ENCODE measurements at places on chromosomes 13 and 19.

GRCh38 chr13:74485757-74486156, 351.6 kb upstream of the KLF12 start:
- DNase-seq = no peak

DNA sequence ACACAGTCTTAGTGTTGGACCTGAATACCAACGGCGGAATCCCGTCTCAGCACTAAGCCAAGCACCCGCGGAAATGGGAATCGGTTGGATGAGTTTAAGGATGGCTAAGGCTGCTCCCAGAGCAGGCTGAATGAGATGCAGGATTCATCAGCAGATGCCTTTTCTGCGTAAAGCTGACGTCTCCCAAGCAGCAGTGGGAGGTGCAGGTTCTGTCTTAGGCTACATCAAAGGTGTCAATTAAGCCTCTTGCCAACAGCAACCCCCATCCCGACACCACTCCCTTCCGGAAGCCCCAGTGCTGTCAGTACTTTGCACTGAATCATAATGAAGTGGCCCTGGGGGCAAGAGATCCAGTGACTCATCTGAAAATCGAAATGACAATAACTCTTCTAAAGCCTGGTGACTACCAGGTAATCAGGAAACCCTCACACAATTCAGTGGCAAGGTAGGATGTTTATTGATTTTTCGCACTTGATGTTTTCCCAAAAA, 275.6 kb downstream of the DCLK1 start:
- no peak for DNase-seq

DNA sequence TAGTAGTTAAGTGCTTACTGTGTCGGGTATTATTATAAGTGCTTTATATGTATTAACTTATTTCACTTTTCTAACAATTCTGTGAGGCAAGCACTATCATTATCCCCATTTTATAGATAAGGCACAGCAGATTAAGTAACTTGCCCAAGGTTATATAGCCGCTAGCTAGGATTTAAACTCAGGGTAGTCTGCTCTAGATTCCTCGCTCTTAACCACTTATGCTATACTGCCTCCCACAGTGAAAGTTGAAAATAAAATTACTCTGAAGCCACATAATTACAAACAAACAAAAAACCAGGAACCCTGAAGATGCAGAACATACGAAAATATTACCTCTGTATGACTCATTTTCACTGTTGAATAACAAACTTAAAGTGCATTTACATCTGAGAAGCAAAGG, 3.9 kb downstream of the TEX30 start:
- no peak for DNase-seq

DNA sequence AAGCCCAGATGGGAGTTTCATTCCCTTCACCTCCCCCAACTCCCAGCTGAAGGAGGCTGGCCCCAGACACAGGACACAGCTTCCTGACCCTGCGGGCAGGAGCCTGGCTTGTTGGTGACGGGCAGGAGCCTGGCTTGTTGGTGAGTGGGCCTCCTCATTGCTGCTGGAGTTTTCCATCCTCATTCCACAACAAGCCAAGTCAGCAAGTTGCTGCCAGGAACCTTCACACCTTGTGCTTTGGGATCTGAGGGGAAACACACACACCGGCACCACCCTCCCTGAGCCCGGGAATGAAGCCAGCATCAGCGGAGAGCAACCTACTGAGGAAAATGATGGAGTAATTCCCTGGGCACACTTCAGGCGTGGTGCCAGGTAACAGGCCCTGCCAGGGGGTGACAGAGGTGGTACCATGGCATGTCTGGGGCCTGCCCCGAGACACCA, 74.9 kb downstream of the ALOX5AP start:
- DNase-seq = no peak

DNA sequence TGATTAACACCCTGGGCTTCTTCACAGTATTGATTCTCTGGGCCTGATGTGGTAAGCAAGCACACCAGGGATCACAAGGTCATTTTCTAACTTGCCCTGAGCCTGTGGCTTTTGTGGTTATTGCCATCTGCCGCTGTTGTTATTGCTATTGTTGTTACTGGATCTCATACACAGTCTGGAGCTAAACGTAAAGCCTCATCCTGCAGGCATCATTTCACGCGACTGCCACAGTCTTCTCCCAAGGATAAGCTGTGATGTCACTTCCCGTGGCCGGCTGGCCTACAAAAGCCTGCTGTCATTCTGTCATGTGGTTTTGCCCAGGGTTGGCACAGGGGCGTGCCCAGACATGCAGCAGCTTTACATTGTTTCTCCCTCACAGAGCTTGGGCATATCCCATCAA, 154.0 kb upstream of the GPR12 start:
- DNase-seq = no peak

DNA sequence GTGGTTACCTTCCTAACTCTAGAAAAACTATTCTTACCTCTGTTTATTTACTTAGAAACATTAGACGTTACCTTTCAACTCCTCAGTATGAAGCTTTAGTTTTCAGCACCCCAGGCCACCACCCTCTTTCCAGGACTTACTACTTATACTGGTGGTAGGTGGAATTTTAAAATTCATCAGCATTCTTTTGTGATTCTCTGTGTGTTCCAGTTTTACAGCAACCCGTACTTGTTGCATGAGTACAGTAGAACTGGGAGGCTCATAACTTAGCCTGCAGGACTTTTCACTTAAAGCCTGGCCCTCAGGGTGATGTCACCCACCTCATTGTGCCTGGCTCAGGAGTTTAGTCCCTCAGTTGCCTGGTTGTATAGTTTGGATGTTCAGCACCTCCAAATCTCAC, 49.4 kb upstream of the ALOX5AP start:
- DNase-seq = no peak

- DNase-seq = no peak
These were observed 25.4 kb downstream of the COMMD6 start for GRCh38 chr13:75512253-75512652.

GRCh38 chr19:18718015-18718526, 34.6 kb downstream of the CRTC1 start:
- no peak for DNase-seq

GRCh38 chr13:46181377-46181839, 569 bp downstream of the LCP1 start:
- DNase-seq = no peak

DNA sequence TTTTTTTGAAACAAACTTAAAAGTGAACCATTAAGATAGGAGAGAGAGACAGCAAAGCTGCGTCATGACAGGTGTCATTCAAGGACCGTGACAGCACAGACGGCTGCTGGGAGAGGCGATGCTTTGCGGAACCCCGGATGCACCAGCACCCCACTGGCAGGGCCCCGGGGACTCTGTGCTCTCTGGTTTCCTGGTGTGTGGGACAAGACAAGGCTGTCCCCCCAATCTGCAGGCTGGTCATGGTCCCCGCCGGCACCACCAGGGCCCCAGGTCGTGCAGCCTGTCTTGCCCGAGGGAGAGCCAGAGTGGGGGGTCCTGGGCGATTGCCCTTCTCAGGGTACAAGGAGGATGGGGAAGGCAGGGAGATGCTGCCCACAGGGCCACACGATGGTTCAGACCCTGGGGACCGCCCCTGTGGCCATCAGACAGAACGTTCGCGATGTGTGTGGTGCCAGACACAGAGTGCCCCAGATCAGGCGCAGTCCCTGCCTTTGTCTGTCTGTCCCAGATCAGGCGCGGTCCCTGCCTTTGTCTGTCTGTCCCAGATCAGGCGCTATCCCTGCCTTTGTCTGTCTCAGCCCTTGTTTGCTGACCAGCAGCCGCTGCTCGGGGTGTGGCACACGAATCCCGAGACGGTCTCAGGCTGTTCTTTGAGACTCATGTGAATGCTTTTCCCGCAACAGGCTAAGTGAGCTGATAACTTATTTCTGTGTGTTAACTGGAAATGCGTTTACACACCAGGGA, 36.1 kb downstream of the ADPRHL1 start:
- no peak for DNase-seq

- no peak for DNase-seq
These were observed 30.8 kb downstream of the WTIP start for GRCh38 chr19:34512254-34512822.

GRCh38 chr13:22012686-22013085, 341.8 kb downstream of the FGF9 start:
- no peak for DNase-seq

DNA sequence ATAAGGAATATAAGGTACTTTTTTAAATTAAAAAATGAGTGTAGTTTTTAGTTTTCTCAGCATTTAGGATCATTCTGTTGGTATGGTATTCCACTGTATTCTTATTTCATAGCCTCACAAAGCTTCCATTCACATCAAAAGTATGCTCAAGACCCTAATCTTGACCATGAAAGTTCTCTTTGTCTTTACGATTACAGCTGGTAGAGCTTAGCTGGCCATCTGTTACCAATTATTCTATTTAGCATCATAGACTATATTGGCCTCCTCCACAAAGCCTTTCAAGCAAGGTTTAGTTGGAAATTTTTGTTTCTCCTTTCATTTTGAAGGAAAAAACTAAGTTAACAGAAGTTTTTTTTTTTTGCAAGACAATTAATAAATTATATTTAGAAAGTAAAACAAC, 245.1 kb downstream of the KCTD12 start:
- no peak for DNase-seq

DNA sequence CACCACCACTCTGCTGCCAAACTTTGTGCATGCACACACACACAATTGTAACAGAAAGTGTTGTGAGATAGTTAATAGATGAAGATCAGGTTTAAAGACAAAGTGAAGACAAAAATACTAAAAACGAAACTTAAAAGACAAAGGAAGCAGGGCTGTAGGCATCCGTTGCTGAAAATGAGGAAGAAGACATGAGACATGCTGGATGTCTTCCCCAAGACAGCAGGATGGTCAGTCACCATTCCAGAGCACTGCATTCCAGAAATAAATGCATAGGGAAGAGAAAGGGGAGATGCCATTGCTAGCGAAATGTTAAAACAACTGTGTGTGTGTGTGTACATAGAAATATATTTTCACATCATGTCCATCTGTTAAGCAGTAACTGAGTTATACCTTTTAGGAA, 520.1 kb downstream of the SUCLA2 start:
- DNase-seq = no peak

DNA sequence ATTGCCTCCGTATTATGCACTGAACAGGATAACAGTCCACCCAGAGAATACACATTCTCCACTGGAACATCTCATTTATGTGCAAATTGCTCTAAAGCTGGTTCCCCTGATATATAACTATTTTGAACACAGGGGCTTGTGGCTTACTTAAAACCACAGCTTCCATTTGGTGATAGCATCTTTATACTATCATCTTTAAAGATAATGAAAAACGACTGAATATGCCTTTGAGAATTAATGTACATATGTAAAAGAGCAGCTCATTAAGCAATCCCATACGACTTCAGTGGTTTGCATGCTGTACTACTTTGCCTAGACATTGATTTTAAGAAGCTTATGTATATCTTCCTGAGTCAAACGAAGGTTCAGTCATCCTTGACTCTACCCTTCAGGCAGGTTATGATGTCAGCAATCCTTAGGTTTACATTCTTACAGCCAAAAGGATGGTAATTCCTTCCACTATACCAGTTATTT, 40.8 kb downstream of the BRD4 start:
- no peak for DNase-seq

DNA sequence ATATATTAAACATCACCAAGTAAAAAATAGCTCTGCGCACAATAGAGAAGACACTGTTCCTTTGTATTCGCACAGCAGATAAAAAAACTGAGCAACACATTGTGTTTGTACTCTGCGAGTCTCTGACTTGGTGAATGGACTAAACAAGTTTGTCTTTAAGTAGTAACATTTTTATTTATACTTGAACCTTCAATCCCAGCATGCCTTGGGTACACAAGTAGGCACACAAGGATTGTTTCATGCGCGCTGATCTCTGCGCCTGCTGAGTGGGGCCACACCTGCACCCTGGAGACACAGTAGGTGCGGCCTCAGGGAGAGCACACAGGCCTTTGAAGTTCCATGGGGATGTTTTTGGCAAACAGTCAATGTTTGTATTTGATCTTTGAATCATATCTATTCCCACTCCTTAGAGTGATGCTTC, 318.9 kb downstream of the MYO16 start:
- no peak for DNase-seq

DNA sequence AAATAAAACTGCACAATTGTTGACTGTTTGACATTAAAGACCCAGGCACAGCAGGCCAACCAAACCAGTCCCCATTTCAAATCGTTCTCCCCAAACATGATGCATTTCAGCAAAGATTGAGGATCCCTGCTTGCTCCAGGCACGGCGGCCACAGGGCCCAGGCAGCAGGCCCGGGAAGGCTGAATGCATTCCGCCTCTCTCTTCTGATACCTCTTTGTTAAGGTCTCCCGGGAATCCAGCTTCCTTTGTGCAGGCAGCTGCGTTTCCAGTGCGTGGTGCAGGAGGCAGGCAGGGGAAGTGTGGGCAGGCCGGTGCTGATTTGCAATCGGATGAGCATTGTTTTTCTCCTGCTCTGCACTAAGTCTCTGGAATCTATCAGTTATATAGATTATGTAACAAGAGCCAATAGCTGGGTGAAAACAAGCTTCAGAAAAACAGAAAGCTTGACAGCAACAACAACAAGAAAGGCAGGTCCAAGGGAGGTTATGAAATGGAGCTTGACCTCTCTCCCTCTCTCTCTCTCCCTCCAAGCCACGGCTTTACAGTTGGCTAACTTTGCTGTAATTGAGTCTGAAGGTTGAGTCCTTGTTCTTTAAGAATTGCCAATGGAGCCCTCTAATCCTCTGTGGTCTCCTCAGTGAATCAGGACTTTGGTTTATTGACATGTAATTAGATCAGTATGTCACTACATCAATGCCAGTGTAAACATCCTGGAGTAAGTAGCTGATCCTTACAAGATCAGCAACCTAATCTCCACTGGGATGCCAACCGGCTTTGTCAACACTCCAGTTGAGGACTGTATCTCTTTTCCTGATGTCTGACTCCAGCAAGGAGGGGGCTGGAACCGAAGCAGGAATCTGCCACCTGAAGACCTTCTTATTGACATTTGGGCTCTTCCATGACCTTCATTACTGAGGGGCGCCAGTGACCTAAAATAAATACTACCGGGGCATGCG, 338.0 kb downstream of the TEX29 start:
- no peak for DNase-seq

GRCh38 chr13:98310485-98311199, 133.6 kb upstream of the RNF113B start:
- DNase-seq = no peak

- DNase-seq = no peak
These were observed 3.0 kb downstream of the TTYH1 start for GRCh38 chr19:54418030-54418929.

DNA sequence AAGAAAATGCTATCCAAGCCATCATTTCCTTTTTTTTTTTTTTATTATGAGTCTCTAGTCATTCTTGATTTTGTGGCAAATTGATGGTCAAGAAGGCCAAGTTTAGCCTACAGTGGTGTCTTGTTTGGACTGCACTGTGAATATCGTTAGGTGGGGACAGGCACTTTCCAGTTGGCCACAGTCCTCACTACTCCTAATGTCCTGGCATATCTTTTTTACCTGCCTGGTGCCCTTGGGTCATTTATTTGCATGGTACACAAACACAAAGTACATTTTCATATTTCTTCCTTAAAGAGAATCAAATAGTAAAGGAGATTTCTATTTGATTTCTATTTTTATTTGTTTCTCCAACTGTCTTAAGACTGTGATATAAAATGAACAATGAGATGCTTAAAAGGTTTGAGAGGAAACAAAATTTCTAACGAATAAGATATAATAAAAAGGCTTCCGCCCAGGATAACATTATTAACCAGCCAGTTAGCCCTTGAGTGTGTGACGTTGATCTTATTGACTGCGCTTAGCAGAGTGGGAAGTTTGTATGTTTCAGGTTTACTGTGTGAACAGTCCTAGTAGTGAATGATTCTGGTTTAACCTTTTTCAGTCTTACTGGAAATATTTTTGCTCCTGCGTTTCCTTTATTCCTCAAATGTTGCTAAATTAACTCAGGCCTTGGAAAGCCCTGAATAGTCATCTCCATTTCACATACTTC, 312.0 kb downstream of the ATP8A2 start:
- no peak for DNase-seq

Measured in T-helper 17 cell (primary cell).